ENCODE measurements at places on chromosomes 5 and 9.

DNA sequence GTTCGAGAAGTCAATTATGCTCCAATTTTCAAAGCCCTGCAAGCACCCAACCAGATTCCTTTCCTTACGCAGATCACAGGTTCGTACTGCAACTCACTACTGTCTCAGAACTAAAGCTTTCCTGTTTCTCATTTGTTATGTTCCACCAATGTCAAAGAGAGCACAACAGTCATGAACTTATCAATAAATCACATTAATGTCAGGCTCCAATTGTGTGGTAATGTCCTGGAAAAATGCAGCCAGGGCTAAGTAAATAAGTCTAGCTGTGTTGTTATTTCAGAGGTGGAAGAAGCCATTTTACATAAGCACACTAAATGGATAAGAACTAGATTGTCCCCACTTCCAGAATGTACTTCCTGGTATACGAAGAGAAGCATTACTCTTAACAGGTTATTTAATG, 488.6 kb upstream of the PTGER4 start:
- no peak for DNase-seq

DNA sequence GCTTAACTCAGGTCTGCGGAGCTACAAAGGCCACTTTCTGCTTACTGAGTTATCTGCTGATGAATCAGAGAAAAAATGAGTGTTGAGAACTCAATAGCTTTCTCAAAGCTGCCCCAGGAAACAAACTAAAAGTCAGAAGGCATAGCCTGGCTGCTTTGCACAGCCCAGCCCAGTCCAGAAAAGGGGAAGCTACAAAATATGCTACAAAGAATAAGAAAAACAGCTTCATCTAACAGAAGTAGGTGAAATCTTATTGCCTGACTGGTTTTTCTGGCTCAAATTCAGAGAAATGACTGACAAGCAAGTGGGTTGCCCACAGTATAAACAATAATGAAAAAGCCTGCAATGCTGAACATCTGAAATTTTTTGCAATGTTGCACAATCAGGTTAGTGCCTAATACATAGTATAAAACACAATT, 156.2 kb downstream of the PPP2R2B start:
- no peak for DNase-seq

DNA sequence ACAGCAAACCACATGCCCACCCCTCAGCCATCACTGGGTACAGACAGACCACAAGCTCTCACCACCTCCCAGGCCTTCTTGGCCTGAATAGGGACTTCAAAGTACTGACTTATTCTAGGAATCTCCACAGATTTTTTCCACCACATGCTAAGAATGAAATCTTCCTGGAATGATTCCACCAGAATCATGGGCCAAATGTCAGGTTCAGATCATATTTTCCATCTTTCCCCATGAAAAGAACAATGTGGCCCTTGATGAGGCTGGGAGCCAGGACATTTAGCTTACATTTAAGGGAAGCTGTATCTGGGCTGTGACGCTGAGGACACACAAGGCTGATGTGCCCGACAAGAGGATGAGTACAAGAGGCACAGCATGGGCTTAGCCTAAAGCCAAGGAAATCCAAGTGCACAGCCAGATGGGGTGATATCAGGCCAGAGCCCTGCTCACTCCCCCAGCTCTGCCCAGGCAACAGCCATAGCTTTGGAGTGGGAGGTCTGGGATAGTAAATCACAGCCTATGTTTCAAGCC, 28.1 kb downstream of the ACSL6 start:
- no peak for DNase-seq

- no peak for DNase-seq
Measured at GRCh38 chr5:127011153-127011552, 19.2 kb downstream of the MARCHF3 start.

- no peak for DNase-seq
Measured at GRCh38 chr9:93861736-93862358, 93.3 kb downstream of the BARX1 start.

- no peak for DNase-seq
Measured at GRCh38 chr5:117859176-117859575, 1129.2 kb downstream of the DTWD2 start.

- DNase-seq, result no peak
Measured at GRCh38 chr5:175892015-175892800, 20.8 kb downstream of the CPLX2 start.

GRCh38 chr5:113825176-113825575, 311.7 kb downstream of the YTHDC2 start:
- no peak for DNase-seq

DNA sequence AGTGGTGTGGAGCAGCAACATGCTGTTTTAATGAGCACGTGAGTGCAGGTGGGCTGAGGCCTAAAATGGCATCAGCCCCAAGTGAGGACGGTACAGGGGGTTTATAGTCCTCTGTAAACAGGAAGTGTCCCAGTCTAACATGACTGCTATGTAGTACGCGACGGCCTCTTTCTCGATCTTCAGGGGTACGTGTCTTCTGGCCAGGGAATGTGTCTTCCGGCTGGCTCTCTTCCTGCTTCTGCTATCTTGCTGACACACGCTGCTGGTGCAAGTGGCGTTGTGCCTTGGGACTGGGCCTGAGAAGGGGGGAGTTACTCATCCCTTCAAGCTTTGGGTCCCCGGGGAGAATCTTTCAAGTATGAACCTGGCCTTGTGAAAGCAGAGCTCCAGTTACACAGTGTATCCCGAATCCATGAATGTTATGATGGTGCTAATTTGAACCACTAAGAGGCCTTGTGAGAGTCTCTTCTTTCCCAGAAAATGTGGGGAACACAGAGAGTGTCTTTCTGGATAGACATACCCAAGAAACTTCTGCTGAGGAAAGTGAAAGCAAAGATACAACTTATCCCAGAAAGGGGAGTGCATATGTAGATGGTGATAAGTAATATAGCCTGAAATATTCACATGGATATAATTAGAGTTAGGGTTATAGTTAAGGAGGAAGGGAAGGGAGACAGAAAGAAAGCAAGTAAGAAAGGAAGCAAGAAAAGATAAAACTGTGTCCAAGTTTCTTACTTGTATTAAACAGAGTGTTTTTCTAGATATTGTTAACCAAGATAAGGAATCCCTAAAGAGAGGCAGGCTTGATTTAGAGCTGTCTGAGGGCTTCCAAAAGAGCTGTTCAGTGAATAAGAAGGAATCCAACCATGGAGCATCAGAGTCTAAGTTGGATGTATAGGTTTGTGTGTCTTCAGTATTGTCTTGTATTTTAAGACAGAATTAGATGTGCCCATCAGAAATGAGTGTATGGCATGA, 35.5 kb upstream of the ANXA2R start:
- no peak for DNase-seq

DNA sequence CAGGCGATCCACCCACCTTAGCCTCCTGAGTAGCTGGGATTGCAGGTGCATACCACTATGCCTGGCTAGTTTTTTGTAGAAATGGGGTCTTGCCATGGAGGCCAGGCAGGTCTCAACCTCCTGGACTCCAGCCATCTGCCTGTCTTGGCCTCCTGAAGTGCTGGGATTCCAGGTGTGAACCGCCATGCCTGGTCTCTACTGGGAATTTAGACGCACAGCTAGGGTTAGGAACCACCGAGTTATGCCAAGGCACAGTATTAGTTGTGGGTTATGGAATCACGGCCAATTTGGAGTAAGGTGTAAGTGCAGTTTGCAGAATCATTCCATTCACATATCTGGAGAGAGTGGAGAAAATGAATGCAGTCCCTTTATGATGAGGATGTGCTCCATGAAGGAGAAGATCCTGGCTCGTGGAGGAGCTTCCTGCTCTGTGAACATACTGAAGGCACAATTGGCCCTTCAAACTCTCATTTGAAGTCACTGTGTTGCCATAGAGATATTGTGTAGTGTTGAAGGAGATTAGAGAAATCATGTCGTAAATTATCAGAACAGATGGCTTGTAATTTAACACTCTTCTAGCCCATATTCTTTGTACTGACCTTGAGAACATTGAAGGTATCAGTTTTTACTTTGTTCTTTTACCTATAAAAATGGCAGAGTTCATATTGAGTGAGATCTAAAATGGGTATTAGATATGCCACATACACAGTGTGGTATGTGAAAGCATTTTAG, 18.8 kb downstream of the TRIO start:
- no peak for DNase-seq

DNA sequence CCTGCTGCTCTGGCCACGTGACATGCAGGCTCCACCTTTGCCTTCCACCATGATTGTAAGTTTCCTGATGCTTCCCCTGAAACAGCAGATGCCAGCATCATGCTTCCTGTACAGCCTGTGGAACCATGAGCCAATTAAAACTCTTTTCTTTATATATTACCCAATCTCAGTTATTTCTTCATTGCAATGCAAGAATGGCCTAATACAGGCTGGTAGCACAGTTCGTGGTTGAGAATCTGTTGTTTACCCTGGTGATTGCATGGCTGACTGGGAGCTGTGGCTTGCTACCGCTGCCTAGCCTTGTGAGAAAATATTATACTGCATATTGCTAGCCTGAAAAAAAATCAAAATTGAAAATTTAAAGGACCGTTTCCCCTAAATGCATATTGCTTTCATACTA, 44.8 kb upstream of the PTPN3 start:
- no peak for DNase-seq

DNA sequence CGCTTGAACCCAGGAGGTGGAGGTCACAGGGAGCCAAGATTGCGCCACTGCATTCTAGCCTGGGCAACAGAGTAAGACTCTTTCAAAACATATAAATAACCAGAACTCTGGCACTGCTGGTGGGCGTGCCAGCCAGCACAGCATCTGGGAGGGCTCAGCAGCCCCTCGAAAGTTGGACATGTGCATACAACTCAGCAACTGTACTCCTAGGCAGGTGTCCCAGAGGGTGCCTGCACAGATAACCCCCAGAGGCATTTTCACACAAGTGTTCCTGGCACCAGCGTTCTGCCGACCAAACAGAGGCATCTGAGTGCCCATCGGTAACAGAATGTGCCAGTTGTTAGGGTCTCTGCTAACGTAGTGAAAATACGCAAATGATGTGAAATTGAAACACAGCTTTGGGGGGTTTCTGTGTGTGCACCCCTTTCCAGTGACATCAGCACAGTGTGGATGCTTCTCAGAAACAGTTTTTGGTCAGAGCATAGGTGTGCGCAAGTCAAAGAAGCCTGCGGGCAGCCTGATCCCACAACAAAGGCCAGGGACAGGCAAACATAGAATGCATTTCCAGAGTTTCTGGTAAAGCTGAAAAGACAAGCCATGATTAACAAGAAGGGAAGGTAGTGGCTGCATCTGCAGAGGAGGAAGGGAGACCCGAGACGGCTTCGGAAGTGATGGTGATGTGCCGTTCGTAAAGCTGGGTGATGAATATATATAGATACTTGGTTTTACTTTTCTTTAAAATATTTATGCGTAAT, 190.2 kb downstream of the CACNA1B start:
- DNase-seq, result no peak

GRCh38 chr5:98768160-98768959, 5.1 kb upstream of the RGMB start:
- peak; percentile 69 for DNase-seq

DNA sequence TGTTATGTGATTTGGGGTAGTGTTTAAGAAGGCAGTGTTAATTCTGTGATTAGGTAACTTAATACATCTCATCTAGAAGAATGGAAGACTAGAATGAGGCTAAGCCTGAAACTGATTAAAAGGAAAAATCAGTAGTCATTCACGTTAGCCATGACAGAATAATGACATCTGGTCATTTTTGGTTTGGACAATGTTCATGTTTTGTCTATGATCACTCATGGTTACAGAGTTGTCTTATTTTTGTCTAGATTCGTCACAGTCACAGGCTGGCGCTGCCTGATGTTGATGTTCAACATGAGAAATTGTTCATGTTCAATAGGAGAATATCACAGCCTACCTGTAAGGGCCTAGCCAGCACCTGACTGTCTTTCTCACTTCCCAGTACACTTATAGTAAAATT, 9.5 kb upstream of the DOCK2 start:
- no peak for DNase-seq

DNA sequence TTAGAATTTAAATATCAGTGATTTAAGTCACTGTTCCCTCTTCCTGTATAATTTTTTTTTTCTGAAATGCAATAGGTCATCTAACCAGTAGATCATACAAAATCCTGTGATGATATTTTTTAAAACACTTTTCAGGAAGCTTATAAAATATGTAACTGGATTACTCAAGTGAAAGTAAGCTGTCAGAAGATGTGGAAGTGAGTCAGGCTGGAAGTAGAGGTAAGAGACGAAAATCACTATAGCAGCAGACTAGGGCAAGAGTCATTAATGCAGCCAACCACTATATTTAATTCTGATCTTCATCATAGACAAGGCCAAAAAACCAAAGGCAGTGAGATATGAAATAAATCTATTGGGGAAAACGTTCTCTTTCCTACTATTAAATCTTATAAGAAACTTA, 65.7 kb upstream of the C6 start:
- no peak for DNase-seq

DNA sequence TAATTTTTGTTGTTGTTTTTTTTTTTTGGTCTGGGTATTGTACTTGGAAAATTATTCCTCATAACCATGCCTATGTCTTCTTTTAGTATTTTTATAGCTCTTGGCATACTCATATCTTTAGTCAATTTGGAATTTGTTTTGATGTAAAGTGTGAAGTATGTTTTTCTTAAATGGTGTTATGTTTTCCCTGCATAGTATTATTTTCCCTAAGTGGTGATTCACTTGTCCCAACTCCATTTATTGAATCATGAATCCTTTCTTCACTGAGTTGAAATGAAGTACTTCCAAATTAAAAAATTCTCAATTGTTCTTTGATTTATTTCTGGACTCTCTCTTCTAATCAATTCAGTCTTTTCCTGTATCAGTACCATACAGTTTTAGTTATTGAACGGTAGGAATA, 46.5 kb downstream of the POLK start:
- no peak for DNase-seq

GRCh38 chr9:84924266-84924665, 254.7 kb downstream of the NTRK2 start:
- no peak for DNase-seq

GRCh38 chr5:139847790-139848507, 52.3 kb downstream of the PSD2 start:
- peak; percentile 65 for DNase-seq

- no peak for DNase-seq
Measured at GRCh38 chr9:85408494-85408893, 333.3 kb downstream of the AGTPBP1 start.

GRCh38 chr9:37788332-37788731, 3.5 kb upstream of the EXOSC3 start:
- DNase-seq, result no peak

- DNase-seq, result no peak
Measured at GRCh38 chr5:115758356-115758755, 58.1 kb downstream of the CDO1 start.

- DNase-seq, result no peak
Measured at GRCh38 chr5:162230348-162230747, 162.8 kb downstream of the GABRG2 start.

All from putamen (tissue), 1 donor.